ENCODE measurements at places on chromosomes 13 and 19.

DNA sequence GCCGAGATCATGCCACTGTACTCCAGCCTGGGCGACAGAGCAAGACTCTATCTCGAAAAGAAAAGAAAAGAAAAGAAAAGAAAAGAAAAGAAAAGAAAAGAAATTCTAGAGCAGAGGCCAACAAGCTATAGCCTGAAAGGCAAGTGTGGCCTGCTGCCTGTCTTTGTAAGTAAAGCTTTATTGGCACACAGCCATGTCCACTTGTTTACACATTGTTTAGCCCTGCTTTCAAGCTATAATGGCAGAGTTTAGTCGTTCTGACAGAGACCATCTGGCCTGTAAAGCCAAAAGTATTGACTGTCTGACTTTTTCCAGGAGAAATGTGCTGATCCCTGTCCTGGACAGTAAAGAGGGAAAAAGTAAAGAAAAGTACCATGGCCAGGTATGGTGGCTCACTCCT lies 18.3 kb downstream of the NWD1 start:
- no peak for DNase-seq

- peak; percentile 45 for DNase-seq
These were observed 13.2 kb downstream of the NCAN start for GRCh38 chr19:19224852-19225494.

DNA sequence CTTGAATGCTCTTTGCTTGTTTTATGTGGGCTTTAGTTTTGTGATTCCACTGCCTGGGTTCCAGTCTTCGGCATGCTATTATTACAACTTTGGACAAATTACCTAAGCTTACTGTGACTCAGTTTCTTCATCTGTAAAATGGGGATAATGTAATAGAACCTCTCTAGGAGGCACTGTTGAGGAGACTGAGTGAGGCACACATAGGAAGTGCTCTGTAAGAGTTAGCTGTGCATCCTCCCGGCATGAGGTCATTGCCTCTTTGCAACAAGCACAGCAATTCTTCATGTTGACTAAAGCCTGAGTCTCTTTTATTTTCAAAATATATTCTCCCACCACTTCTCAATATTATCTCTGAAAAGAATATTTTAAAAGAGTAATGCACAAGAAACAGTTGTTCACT lies 227.4 kb downstream of the DLEU7 start:
- DNase-seq, result no peak

DNA sequence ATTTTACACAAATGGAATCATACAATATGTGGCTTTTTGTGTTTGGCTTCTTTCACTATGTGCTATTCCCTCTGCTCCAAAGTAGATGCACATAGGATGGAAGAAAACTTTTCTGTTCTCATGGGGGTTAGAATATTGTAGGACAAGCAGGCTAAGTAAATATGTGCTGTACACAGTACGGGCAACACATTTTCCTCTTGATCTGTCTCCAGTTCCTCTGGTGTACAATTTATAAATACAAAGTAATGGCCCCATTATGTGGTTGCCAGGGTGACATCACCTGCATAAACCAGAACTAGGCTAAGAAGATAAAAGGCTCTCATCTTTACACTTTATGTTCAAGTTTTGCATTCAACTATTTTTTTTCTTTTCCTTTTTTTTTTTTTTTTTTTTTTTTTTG lies 41.0 kb upstream of the SOX21 start:
- DNase-seq, result no peak

GRCh38 chr13:25225970-25226369 lies 53.9 kb upstream of the AMER2 start:
- no peak for DNase-seq

- no peak for DNase-seq
These were observed 41.2 kb downstream of the ABCC4 start for GRCh38 chr13:95260031-95260525.

- no peak for DNase-seq
These were observed 12.4 kb downstream of the TMEM143 start for GRCh38 chr19:48351341-48351752.

DNA sequence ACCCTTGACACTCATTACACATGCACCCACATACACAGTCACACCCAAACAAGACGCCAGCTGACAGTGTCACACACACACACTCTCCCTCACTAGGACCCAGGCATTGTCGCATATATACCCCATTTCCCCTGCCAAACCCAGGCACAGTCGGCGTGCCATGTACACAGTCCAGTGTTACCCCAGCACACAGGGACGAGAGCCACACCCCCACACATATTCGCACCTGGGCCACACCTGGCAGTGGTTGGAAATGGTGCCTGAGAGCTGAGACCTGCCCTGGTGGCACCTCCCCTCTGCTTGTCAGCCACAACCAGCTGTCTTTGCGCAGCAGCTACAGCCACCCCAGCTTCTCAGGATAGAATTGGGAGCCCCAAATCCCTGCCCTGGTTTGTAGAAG lies 9.0 kb downstream of the NFIX start:
- no peak for DNase-seq

DNA sequence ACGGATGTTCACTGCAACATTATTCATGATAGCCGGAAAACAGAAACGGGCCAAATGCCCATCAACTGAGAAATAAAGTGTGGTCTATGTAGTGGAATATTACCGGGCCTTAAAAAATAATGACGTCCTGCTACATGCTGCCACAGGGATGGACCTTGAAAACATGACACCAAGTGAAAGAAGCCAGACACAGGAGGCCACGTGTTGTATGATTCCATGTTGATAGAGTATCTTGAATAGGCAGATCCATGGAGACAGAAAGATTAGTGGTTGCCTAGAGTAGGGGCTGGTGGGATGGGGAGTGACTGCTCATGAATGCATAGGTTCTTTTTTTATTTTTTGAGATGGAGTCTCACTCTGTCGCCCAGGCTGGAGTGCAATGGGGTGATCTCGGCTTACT lies 3.7 kb downstream of the AP2A1 start:
- DNase-seq, result no peak

DNA sequence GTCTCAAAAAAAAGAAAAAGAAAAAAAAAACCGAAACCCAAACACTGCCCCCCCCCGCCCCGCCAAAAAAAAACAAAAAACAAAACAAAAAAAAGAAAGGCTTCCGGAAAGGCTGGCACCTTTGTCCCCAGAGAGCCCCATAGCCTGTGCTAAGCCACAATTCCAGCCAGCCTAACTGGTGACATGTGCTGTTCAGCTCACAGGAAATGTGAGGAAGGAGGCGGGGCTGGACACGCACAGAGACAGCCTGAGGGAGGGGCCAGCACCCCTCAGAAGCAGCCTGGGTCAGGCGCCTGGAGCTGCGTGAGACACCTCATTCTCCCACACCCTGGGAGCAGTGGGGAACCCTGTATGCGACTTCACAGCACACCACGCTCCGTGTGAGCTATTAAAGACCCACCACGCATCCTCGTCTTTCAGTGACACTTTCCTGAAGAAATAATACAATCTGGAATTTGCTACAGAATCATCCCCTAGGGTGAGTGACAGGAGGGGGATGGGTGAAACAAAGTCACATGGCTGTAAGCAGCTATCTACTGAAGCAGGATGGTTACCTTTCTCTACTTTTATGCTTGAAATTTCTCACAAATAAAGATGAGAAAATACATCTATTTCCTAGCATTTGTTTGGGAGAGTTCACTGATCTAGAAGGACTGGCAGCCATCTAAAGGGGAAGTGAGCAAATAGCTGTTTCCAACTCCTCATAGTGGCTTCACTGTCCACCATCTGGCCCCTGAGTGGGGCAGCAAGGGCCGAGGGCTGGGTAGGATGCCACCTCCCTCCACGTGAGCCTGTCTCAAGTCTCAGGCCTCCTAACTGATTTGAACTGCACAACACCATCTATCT lies 12.3 kb upstream of the SLC35E1 start:
- DNase-seq, result peak; percentile 51

GRCh38 chr19:33100894-33101644 lies 20.1 kb downstream of the GPATCH1 start:
- DNase-seq, result no peak

GRCh38 chr13:95226050-95226449 lies 75.2 kb downstream of the ABCC4 start:
- DNase-seq, result no peak

- DNase-seq, result no peak
These were observed 7.7 kb upstream of the ZNF611 start for GRCh38 chr19:52742516-52742915.

- DNase-seq, result no peak
These were observed 34.1 kb downstream of the SMAD9 start for GRCh38 chr13:36885901-36886300.

DNA sequence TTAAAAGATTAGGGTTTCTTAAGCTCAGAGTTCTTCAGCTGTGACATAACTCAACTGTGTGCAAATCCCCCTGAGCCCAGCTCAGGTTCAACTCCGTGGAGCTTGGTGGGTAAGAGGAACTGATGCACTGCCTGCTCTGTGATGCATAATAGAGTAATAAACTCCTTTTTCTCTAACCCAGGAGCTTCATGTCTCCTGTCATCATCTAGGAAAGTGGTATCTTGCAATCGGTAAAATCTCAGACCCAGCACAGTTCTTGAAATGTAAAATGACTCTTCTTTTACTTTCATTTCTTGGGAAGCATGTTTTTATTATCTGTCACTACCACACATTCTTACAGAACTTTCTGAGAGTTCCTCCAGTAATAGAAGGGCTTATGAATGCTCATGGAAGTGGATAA lies 123.8 kb upstream of the PCDH9 start:
- DNase-seq, result no peak

DNA sequence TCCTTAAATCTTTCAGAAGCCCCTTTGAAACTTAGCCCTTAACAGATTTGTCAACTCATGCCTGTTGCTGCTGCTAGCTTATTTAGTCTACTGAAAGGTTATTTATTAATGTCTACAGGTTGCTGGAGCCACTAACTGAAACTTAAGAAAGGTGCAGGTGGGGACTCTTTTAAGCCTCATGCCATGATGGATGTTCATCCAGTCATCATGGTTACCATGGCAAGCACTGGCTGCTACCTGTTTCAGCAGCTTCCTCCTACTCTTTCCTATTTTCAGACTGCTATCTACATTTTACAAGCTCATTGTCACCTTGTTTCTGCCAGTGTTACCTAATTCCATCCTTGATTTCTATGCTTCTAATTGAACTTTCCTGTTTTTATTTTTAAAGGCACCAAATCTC lies 27.1 kb downstream of the DGKH start:
- no peak for DNase-seq

DNA sequence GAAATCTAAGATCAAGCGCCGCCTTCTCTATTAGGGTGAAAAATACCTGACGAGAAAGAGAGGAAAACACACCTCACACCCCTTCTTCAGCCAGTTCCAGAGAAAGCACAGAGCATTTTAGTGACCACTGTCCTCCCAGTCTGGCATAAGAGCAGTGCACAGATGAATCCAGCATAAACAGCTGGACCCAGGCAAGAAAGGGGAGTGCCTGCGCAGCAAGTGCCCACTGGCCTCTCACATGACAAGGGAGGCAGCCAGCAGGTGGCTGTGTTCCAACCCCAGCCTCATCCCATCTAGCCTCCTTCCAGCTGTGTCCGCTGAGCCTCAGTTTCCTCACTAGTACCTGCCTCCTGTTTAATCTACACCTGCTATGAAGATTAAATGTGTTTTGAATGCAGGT lies 8.0 kb downstream of the MED26 start:
- DNase-seq, result no peak

DNA sequence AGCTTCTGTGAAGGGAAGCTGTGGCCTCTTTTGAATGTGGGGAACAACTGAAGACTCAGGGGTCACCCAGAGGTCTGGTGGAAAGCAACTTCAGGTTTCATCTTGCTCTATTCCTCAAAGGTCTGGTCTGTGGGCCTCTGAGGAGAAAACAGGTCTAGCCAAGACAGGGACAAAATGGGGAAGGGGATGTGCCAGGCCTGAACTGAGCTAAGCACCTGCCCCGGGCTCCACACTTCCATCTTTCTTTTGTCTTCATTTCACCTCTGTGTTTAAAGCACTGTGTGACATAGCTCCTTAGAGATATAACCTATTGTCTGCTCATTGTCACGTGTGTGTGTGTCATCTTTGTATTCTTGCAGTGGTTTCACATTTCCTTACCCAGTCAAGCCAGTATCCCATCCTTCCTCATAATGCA lies 19.9 kb upstream of the GDF15 start:
- DNase-seq, result no peak

- no peak for DNase-seq
These were observed 22.1 kb upstream of the POMP start for GRCh38 chr13:28636677-28637317.

DNA sequence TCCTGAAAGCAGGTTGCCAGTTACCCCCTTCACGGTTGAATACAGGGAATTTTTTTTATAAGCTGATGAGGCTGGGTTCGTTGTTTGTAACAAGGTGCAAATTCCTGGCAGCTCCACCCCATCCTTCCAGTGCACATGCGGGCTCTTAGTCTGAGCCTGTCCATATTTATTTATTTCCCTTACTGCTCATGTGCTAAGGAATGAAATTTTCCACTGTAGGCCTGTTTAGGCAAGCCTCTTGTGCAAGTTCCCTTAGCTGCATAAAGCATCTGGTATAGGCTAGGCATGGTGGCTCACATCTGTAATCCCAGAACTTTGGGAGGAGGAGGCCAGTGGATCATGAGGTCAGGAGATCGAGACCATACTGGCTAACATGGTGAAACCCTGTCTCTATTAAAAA lies 560.9 kb upstream of the PCDH9 start:
- DNase-seq, result no peak

- DNase-seq, result no peak
These were observed 70.3 kb downstream of the MAP4K1 start for GRCh38 chr19:38547421-38547820.

DNA sequence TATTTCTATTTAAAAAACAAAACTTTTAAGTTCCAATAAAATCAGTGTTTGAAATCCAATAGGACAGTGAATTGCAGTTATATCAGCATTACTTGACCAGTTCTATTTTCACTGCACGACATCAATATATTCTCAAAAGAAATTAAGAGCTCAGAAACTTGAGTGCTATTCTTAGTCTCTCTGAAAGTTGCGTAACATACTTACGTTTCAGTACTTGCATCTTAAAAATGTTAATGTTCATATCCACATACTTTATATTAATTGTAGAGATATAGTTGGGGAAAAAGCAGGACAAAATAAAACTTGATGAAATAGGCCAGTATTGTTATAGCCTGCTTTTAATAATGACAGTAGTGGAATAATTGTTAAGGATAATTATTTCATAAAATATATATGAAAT lies 720.5 kb upstream of the PCDH9 start:
- DNase-seq, result no peak

- no peak for DNase-seq
These were observed 160.2 kb downstream of the PDS5B start for GRCh38 chr13:32746474-32746873.

GRCh38 chr19:34925278-34925855 lies 1.3 kb upstream of the ZNF30 start:
- no peak for DNase-seq

- DNase-seq, result no peak
These were observed 222.4 kb downstream of the OLFM4 start for GRCh38 chr13:53250977-53251376.

GRCh38 chr19:2536461-2536860 lies 60.5 kb downstream of the GADD45B start:
- no peak for DNase-seq

GRCh38 chr19:1285737-1286360 lies at the start of gene EFNA2:
Gene EFNA2 (plus strand): TSS chr19:1285873. CDS start chr19:1286169, 296 bp downstream.
- no peak for DNase-seq

- DNase-seq, result no peak
These were observed 13.9 kb downstream of the TBC1D4 start for GRCh38 chr13:75468098-75468497.

GRCh38 chr13:80458543-80458942 lies 117.6 kb upstream of the SPRY2 start:
- no peak for DNase-seq

GRCh38 chr13:71516521-71516920 lies 350.5 kb downstream of the DACH1 start:
- DNase-seq, result no peak

- DNase-seq, result no peak
These were observed 5.3 kb downstream of the POLR2E start for GRCh38 chr19:1089891-1090290.
